Activated CD4-positive, alpha-beta T cell treated with anti-CD3 and anti-CD28 coated beads, Interleukin-2, amount 50 U/mL, for 16 hours (primary cell): ENCODE measurements at places on chromosomes 2 and 18.

- DNase-seq: no peak
Observed at GRCh38 chr18:22817844-22818243, 115.3 kb upstream of the RBBP8 start.

DNA sequence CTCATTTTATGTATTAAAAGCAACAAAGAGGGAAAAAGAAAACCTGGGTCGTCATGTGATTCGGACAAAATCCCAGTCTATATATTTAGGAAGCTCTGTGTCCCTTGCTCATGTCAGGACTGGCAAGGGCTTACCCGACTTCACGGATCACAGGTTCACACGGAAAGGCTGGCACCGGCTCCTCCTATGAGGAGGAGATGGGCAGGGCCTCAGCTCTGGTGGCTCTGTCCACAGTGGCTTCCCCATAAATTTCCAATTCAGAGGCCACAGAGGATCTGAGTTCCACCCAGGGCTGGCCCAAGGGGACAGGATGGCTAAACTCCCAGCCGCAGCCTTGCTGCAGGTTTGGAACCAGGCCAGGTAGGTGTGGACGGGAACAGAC, 186.8 kb downstream of the BCL2 start:
- DNase-seq: no peak

DNA sequence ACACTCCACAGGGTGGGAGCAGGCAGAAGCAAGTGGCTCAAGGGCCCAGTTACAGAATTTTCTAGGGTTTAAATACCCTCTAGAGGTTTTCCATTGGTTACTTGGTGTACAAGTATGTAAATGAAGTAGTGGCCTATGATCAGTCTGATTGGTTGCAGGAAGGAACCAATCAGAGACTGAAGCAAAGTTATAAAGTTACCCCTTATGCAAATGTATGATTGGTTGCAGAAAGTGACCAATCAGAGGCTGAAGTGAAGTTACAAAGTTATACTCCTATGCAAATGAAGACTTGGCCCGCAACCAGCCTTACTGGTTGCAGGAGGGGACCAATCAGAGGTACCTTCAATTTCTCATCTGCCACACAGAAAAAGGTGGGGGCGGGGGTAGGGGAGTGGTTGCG, 154.6 kb downstream of the INO80D start:
- no peak for DNase-seq

DNA sequence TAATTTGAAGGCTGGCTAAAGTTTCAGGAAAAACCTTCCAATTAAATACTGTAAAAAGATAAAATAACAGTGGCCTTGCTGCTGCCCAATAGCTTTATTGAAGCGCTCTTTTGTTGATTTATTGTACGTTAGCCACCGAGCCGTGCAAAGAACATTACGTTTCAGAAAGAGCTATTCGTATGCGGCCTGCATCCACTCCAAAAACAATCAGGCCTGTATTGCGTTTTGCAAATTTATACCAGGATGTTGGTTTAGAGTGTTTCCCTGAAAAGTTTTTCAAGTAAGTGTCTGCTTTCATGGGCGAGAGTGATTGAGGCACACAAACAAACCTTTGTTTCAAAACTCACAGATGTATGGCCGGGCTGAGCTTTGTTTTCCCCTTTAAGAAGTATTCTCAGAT, 257.2 kb upstream of the SALL3 start:
- no peak for DNase-seq
